ENCODE measurements at places on chromosomes 1 and 21.

- no peaks in the 10 kb centered on the region for H3K4me1 ChIP-seq
- DNase-seq = no peak
- no peaks in the 10 kb centered on the region for H3K36me3 ChIP-seq
- no peak overlapping the region for H3K4me3 ChIP-seq
Measured at GRCh38 chr1:4726620-4727341, 72.4 kb downstream of the AJAP1 start.

DNA sequence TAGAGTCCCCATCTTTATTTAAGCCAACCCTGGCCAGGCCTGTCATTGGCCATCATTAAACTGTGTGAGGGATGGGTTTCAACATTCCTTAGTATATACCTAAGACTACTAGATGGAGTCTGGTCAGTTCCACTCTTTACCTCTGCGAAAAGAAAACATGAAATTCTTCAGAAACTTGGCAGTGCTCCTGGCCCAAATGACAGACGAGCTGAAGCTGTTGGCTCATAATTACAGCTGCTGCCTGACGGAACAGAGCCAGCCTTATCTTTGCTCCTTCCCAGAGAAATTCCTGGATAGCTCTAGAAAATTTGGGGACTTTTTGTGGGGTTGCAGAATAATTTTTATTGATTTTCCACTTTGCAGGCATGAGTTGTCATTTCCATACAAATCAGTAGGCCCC lies 30.4 kb downstream of the NPHS2 start:
- H3K4me1 ChIP-seq = no peaks in the 10 kb centered on the region
- no peaks in the 10 kb centered on the region for H3K36me3 ChIP-seq
- DNase-seq = no peak

GRCh38 chr1:202860744-202861419 lies 28.1 kb downstream of the RABIF start:
- H3K4me1 ChIP-seq = peaks cover 10% of the 10 kb centered on the region
- DNase-seq = no peak
- no peak overlapping the region for H3K27ac ChIP-seq
- no peaks in the 10 kb centered on the region for H3K27me3 ChIP-seq
- peak overlapping the region; percentile 89 for H3K4me3 ChIP-seq
- H3K36me3 ChIP-seq = no peaks in the 10 kb centered on the region

- H3K27me3 ChIP-seq = no peaks in the 10 kb centered on the region
- H3K4me1 ChIP-seq = peaks cover 41% of the 10 kb centered on the region
- H3K36me3 ChIP-seq = no peaks in the 10 kb centered on the region
- H3K4me3 ChIP-seq = peak overlapping the region; percentile 90
- peak overlapping the region; percentile 95 for H3K27ac ChIP-seq
- no peak for DNase-seq
Measured at GRCh38 chr1:19484798-19485361, 459 bp downstream of the CAPZB start.

DNA sequence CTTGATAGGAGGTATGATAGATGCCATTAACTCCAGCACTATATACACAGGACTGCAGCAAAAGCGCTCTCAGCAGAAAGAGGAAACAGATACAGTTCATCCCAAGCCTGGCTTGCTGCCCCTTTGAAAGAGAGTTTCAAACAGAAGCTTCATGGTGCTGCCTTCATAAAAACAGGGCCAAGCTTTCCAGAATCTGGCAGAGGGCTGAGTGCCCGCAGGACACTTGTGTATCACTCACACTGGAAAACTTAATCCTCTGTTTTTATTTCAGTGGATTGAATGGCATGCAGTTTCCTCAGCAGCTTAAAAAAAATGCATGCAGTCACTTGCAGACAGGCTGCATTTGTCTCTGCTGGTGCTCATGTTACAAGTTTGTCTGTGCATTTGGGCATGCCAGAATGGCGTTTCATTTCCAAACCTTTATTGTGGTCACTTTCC lies 40.4 kb downstream of the KCNJ15 start:
- H3K4me1 ChIP-seq = peaks cover 14% of the 10 kb centered on the region
- no peaks in the 10 kb centered on the region for H3K27me3 ChIP-seq
- H3K36me3 ChIP-seq = no peaks in the 10 kb centered on the region
- peak overlapping the region; percentile 29 for H3K27ac ChIP-seq

DNA sequence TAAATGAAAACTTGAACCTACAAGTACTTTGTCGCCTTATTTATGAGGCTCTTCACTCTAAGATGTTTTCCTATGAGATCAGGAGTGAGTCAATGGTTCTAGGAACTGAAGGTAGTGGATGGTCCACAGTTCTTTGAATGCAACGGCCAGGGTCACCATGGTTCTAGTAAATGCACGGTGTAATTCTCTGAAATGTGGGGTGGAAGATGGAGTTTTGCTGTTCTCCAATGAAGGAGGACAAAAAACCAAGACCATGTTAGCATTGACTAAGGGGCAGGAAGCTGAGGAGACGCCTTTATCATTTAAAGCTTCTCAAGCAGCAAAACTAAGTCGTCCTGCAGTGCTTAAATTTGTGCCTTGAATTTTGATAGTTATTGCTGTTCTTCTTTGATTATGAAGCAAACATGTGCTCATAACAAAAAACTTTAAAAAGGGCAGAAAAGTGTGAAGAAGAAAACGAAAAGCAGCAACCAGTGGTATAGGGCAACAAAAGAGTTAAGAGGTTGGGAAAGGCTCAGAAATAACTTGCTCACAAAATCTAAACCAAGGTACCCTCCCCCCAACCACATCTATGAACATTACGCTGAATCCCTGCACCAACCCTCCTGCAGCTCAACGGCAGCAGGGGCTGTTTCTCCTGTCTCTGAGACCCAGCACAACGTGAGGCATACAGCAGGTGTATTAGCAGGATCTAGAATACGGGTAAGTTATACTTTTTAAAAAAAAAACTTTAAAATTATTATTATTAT lies 85.0 kb downstream of the MRPL37 start:
- H3K4me3 ChIP-seq = no peak overlapping the region
- H3K36me3 ChIP-seq = no peaks in the 10 kb centered on the region
- H3K27ac ChIP-seq = no peak overlapping the region
- no peak for DNase-seq

- H3K36me3 ChIP-seq = no peaks in the 10 kb centered on the region
- peak overlapping the region; percentile 77 for H3K27ac ChIP-seq
- H3K4me1 ChIP-seq = peaks cover 40% of the 10 kb centered on the region
- H3K27me3 ChIP-seq = no peaks in the 10 kb centered on the region
- peak overlapping the region; percentile 74 for H3K4me3 ChIP-seq
- no peak for DNase-seq
Measured at GRCh38 chr1:155228096-155228427, 19.6 kb downstream of the MTX1 start.

DNA sequence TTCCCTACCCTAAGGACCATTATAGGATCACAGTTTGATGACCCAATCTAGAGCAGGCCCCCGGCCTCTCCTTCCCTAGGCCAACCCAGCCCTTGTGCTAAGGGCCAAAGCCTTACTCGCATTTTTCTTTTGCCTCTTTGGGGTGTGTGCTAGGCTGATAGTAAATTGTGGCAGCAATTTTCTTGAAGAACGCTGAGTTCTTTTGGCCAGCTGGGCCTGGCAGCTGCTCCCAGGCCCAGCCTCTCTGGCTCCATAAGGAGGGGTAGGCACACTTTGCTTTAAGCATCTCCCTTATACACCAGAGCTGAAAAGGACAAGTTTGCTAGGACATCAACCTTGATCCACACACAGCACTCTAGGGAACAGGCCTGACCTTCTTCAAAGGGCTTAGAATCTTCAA lies 4.2 kb downstream of the OLFML2B start:
- H3K27me3 ChIP-seq = no peaks in the 10 kb centered on the region
- H3K4me3 ChIP-seq = peak overlapping the region; percentile 15
- DNase-seq = no peak
- no peaks in the 10 kb centered on the region for H3K36me3 ChIP-seq
- H3K4me1 ChIP-seq = peaks cover 59% of the 10 kb centered on the region

DNA sequence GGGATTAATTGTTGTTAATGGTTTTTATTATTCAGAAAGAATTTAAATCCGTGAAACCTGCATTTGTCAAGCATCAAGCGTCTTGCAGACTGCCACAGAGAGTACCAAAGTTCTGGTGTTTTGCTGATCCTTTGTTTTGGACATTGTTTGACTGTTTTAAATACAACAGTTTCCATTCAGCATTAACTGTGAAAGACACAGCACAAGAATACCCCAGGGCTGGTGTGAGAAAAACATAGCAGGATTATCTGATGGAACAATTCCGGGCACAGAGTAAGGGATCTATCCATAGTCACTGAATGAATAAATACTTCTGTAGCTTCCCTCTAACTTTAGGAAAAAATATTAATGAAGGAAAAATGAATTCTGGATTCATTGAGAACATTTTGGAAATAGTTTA lies 202.3 kb downstream of the LTN1 start:
- no peaks in the 10 kb centered on the region for H3K27me3 ChIP-seq
- no peak for DNase-seq
- H3K36me3 ChIP-seq = no peaks in the 10 kb centered on the region
- H3K4me1 ChIP-seq = peaks cover 6% of the 10 kb centered on the region

DNA sequence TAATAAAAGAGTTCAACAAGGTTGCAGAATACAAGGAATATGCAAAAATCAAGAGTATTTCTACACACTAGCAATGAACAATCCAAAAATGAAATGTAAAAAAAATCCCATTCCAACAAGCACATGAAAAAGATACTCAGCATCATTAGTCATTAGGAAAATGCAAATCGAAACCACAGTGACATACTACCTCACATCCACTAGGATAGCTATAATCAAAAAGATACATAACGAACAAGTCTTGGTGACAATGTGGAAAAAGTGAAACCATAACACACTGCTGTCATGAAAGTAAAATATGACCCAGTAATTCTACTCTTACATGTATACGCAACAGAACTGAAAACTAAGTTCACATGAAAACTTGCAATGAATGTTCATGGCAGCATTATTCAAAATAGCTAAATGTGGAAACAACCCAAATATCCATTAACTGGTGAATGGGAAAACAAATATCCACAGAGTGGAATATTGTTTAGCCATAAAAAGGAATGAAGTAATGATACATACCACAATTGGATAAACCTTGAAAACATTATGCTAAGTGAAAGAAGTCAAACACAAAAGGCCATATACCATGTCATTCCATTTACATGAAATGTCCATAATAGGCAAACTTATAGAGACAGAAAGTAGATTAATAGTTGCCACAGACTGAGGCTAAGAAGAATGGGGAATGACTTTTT lies 34.3 kb downstream of the PIK3R3 start:
- no peaks in the 10 kb centered on the region for H3K36me3 ChIP-seq
- no peaks in the 10 kb centered on the region for H3K4me1 ChIP-seq
- no peak overlapping the region for H3K27ac ChIP-seq
- H3K27me3 ChIP-seq = no peaks in the 10 kb centered on the region
- no peak overlapping the region for H3K4me3 ChIP-seq

DNA sequence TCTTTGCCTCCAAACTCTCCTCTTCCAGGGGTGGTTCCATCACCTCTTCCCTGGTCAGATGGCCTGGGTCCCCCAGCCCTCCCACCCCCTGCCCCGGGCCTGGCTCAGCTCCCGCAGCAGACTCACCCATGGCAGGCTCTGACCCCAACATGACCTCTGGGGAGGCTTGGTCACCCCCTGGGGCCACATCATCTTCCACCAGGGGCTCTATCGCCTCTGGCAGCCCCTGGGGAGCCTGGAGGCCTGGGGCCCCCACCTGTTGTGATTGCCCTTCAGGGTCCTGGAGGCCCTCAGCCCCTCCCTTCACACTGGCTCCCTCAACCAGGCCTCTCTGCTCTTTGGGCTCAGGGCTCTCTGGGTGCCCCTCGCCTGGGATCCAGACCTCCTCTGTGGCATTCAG lies 6.4 kb downstream of the NES start:
- peaks cover 4% of the 10 kb centered on the region for H3K36me3 ChIP-seq
- H3K27me3 ChIP-seq = no peaks in the 10 kb centered on the region
- H3K4me1 ChIP-seq = peaks cover 3% of the 10 kb centered on the region
- no peak for DNase-seq

GRCh38 chr1:59422921-59423575 lies 126.2 kb downstream of the FGGY start:
- H3K36me3 ChIP-seq = no peaks in the 10 kb centered on the region
- no peaks in the 10 kb centered on the region for H3K27me3 ChIP-seq
- no peak overlapping the region for H3K4me3 ChIP-seq
- peak overlapping the region; percentile 65 for H3K27ac ChIP-seq

DNA sequence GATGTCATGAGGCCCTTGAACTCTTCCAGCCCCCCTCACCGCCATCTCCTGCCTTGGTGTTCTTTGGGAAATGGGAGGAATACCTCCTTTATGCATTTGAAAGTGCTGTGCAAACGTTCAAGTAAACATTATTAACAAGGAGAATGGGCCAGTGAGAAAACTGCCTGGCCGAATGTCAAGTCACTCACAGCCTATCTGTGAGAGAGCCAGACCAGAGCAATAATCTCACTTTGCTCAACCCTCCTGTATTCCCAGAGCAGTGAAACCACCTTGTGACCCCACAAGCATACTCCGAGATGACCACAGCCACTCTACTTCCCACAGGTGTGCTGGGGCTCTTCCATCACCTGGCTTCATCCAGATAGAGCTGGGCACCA lies 5.2 kb downstream of the TAL1 start:
- H3K36me3 ChIP-seq = no peaks in the 10 kb centered on the region
- peaks cover 31% of the 10 kb centered on the region for H3K27me3 ChIP-seq
- H3K4me3 ChIP-seq = no peak overlapping the region
- H3K4me1 ChIP-seq = peaks cover 31% of the 10 kb centered on the region

- H3K27me3 ChIP-seq = no peaks in the 10 kb centered on the region
- H3K4me1 ChIP-seq = no peaks in the 10 kb centered on the region
- no peak for DNase-seq
- no peak overlapping the region for H3K27ac ChIP-seq
- no peak overlapping the region for H3K4me3 ChIP-seq
- H3K36me3 ChIP-seq = no peaks in the 10 kb centered on the region
Measured at GRCh38 chr1:92901126-92901525, 60.1 kb downstream of the DIPK1A start.

GRCh38 chr1:27300341-27301051 lies 21.5 kb upstream of the TMEM222 start:
- peak; percentile 34 for DNase-seq
- no peaks in the 10 kb centered on the region for H3K27me3 ChIP-seq
- peaks cover 8% of the 10 kb centered on the region for H3K4me1 ChIP-seq
- H3K4me3 ChIP-seq = no peak overlapping the region
- H3K36me3 ChIP-seq = peaks cover 36% of the 10 kb centered on the region

- H3K4me1 ChIP-seq = no peaks in the 10 kb centered on the region
- no peak overlapping the region for H3K4me3 ChIP-seq
Measured at GRCh38 chr1:40435471-40435870, 14.8 kb upstream of the ZFP69B start.

DNA sequence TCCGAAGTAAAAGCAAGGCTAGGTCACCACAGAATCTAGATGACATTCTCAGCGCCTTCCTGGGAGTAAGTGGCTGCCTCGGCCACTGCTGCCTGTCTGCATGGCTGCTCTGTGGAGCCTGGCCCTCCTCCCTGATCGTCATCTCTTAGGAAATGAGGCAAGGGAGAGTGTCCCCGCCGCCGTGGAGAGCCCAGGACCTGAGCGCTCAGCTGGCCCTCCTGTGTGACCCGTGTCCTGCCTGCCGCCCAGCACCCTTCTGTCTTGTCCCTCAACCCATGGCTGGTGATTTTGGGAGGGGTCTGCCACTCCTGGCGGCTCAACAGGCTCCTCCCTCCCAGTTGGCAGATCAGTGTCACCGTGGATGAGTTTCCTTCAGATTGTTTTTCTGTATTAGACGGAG lies 156.4 kb upstream of the COL6A1 start:
- no peak overlapping the region for H3K4me3 ChIP-seq
- DNase-seq = no peak
- no peaks in the 10 kb centered on the region for H3K27me3 ChIP-seq
- H3K36me3 ChIP-seq = no peaks in the 10 kb centered on the region
- H3K27ac ChIP-seq = no peak overlapping the region

All from thoracic aorta (tissue), 2 donors.